ENCODE measurements at places on chromosomes 7 and 10.

DNA sequence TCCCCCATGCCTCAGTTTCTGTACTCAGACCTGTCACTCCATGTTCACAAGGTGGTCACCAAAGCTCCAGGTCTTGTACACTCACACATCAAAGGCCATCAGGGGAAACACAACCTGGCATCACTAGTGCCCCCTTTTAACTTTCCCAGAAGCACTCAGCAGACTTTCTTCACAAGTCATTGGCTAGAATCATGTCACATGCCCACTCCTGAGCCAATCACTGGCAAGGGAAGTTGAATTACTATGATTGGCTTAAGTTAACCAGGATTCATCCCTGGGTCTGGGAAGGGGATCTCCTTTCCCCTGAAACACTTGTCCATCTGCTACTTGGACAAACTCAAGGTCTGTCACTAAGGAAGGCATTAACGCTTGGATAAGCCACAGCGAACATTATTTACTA is 193.8 kb upstream of the PLXNA4 start:
- no peak for DNase-seq

DNA sequence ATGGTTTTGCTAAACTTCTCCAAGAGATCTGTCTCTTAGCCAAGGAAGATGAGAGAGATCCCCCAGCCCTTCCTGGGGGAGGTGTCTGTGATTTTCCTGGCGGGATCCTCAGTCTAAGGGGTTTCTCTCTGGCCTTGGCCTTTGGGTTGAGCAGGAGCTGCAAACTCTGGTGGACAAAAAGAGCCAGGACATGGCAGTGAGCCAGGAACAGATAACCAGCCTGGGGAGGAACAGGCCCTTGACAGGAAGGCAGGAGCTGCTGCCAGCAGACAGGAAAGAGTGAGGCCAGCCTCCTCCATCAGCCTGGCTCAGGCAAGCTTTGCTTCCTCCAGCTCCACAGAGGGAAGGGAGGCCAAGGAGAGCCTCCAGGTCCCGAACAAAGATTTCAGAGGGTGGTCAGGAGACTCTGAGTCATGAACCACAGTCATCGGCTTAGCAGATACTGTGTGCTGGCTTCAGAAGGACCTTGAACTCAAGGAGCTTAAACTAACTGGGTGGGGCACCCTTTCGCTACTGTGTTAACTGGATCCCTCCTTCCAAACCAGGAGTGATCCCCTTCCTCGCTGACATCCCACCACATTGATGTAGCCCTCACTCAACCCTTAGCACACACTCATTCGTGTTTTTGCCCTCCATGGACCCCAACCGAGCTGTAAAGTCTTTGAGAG is 34.7 kb downstream of the DDIT4 start:
- no peak for DNase-seq

DNA sequence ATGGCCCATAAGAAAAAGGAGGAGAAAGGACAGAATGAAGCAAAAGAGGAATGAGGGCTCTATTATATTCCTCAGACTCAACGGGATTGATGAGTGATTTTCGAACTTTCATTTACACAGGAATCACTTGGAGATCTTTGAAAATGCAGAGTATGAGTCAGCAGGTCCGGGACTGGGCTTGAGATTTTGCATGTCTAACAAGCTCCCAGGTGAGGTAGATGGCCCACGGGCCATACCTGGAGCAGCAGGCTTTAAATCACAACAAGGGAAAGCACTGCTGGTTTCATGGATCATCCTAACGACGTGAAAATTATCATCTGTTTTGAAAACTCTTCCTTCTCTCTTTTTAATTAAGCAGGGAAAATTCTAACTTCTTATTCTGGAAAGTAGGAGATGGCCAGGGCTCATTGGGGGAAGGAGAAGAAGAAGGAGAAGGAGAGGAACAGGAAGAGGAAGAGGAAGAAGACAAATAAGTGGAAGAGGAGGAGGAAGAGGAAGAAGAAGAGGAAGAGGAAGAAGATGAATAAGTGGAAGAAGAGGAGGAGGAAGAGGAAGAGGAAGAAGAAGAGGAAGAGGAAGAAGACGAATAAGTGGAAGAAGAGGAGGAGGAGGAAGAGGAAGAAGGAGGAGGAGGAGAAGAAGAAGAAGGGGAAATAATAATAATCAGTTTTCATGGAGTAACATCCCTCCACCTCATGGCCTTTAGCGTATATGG is 3.8 kb upstream of the SDK1 start:
- no peak for DNase-seq

- DNase-seq = no peak
These were observed 71.5 kb downstream of the PARP12 start for GRCh38 chr7:139991269-139991666.

DNA sequence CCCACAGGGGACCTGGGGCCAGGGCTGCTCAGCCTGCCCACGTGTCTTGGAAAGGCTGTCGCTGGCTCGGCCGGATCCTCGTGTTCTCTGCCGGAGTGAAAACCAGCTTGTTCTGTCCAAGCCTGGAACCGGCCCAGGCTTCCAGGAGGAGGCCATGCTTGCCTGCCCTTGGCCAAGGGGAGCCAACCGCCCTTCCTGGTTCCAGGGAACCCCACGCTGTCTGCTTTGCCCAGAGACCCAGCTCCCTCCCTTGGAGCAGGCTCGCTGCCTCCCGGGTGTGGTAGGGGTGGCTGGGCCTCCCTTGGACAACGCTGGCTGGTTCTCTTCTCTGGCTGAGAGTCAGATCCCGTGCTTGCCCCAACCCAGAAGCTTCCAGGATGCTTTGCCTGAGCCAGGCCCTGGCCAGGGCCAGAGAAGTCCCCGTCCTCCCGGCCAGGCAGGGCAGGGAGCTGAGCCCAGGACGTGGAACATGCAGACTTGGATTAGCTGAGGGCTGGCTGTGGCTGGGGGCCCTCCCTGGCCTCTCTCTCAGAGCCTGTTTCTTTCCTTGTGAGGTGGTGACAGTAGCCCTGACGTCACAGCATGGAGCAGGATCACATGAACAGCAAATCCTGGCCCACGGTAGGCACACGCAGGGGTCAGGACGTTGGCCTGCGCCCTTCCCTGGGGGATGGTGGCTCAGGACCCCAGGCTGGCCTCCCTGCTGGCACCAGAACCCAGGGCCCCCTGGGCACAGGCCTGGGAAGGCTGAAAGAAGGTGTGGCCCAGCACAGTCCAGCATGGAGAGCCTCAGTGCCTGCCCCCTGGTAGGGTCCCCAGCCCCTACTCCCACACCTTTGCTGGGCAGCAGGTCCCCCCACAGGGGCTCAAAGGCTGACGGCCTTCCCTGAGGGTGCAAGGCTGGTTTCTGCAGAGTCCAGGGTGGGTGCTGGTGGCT is 67.5 kb downstream of the PWWP2B start:
- no peak for DNase-seq

- DNase-seq = no peak
These were observed 42.7 kb upstream of the RSBN1L start for GRCh38 chr7:77653572-77653971.

DNA sequence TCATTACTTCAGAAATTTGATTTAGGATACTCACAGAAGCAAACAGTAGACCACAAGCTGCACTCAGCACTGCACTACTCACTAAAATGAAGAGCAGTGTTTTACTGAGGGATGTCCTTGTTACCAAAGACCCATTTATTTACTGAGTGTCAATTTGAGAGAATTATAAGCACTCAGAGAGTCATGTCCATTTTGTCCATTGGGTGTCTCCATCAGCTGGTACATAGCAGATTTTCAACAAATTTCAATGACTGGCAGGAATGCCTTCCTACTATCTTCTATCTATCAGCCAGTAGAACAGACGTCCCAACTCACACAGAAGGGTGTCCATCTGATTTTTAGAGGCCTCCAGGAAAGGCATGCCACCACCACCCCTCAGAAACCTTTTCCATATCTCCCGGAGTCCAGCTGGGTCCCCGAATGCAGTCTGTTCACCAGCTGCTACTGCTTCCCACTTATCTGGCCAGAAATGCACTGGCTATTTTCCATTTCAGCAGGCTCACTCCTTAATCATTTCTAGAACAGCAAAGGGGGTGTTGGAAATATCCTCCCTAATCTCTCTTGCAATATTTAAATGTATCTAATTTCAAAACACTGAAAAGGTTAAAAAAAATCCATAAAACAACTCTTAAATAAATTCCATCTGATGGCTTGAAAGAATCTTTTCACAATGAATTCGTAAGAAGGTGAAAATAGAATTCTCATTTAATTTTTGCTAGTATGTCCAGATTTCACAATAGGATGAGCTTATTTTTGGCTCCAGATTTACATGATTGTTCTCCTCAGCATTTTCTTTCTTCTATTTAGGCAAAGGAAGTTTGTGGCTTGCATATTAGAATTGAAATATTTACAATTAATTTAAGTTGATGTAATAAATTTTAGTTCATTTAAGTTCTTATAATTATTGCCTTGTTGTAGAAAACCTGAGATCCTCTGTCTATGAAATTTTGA is 1164.0 kb upstream of the CELF2 start:
- no peak for DNase-seq

GRCh38 chr7:76231071-76231470 is 29.4 kb downstream of the SRRM3 start:
- DNase-seq = no peak

DNA sequence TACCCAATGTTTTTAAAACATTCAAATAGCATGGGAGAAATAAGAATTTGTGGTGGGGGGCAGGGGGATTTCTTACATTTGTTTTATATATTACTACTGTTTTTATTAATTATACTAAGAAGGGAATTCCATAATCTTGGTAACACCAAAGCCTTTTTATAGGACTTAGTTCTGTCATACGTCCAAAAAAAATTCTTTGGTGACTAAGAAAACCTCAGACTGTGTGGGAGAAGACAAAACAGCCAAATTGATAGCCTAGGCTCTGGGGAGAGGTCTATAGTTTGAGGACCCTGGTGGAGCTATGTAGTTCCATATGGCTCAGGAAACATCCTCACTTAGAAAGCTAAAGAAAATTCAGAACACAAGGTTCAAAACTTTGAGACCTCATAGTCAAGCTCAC is 23.4 kb downstream of the ACSM6 start:
- DNase-seq = no peak

GRCh38 chr10:130368761-130369560 is 232.8 kb downstream of the GLRX3 start:
- no peak for DNase-seq

- DNase-seq = no peak
These were observed 17.9 kb upstream of the SGMS1 start for GRCh38 chr10:50641626-50642025.

- no peak for DNase-seq
These were observed 57.5 kb downstream of the COL17A1 start for GRCh38 chr10:104028146-104028545.

GRCh38 chr10:130022086-130022485 is 58.0 kb upstream of the EBF3 start:
- DNase-seq = no peak

DNA sequence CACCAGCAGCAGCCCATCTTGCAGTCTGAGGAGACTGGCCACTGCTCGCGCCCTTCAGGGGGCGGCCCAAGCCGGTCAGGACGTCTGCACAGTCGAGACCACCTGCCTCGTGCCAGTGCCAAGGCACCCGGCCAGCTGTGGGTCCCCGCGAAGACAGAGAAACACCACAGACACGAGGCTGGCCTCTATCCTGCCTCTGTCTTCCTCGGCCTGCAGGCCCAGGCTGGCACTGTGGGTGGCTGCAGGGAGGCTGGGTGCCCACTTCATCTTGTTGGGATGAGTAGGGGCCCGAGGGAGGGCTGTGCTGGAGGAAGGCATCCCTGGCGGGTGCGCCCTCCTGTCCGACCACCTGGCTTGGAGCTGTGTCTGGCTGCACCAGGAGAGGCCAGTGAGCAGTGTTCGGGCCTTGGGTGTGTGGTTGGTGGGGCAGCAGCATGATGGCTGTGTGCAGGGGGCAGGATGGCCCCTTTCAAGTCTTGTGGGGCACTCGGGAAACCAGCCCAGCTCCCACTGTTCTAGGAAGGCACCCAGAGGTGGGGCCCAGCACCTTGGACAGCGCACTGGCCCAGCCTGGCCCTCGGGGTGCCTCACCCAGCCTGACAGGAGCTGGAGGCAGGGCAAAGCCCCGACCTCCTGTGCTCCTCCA is 7.3 kb downstream of the DPYSL4 start:
- no peak for DNase-seq

- no peak for DNase-seq
These were observed 15.3 kb upstream of the AKR1C1 start for GRCh38 chr10:4947635-4948596.

DNA sequence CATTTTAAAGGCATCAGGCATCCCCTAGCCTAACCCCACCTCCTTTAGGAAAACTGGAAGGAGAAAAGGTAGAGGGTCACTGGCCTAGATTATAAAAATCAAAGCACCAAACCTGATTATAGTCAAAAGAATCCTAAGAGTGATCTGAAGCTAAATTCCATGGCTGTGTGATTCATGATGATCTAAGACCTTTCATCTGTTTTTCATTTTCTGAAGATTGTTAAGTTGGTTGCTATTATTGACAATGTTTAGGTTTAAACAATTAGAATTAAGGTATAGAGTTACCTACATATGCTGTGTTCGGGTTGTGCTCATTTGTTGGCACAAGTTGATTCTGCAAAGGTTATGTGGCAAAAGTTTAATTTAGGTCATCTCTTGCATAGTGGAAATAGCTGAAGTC is 148.7 kb downstream of the BICC1 start:
- DNase-seq = no peak

DNA sequence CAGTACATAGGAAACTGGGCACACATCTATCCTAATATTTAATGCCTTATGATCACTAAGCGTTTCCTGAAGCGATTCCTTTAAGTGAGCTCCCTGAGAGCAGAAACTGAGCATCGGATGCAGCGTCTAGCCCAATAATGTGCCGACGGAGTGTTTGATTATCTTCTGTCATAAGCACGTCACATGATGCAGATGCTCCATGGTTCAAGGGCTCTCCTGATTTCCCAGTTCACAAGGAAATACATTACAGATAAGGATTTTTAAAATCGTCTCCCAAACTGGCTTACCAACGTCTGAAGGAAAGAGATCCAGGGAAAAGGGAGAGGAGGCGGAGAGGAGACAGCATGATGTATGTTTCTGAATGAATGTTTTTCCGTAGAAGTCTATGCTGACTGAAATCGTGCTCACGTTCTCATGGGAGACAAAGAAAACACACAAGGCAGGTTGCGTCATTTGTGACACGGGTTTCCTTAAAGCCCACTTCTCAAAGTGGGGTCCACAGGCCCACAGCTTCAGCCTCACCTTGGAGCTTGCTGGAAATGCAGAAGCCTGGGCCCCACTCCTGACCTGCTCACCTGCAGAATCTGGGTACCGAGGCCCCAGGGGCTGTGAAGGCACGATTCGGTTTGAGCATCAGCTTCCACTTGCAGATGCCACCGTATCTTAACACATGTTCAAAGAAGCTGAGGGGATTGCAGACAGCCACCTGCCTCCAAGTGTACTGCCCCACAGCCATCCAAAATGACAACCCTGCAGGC is 21.5 kb upstream of the INSIG1 start:
- no peak for DNase-seq

DNA sequence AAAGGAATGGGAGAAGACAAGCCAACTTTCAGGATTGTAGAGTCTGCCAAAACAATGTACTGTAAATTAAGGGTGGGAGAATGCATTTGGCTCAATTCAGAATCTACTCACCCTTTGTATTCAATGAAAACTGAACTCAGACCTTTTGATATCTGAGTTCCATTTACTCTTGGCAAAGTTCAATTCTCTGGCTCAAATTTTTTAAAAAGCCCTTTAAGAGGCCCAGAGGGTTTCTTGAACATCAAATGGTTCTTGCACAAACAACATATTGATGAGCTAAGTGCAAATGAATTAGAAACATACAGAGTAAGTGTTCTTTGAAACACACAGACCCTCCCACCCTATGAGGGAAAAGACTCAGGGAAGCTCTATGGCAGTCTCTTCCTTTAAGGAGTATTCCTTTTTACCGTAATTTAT is 5.2 kb upstream of the XPNPEP1 start:
- no peak for DNase-seq

GRCh38 chr7:47128700-47129099 is 453.2 kb downstream of the TNS3 start:
- DNase-seq = no peak

GRCh38 chr10:132282667-132283603 is 24.8 kb downstream of the STK32C start:
- no peak for DNase-seq

All from HAP-1 (cell line).